ENCODE measurements at places on chromosomes 16 and 17.

DNA sequence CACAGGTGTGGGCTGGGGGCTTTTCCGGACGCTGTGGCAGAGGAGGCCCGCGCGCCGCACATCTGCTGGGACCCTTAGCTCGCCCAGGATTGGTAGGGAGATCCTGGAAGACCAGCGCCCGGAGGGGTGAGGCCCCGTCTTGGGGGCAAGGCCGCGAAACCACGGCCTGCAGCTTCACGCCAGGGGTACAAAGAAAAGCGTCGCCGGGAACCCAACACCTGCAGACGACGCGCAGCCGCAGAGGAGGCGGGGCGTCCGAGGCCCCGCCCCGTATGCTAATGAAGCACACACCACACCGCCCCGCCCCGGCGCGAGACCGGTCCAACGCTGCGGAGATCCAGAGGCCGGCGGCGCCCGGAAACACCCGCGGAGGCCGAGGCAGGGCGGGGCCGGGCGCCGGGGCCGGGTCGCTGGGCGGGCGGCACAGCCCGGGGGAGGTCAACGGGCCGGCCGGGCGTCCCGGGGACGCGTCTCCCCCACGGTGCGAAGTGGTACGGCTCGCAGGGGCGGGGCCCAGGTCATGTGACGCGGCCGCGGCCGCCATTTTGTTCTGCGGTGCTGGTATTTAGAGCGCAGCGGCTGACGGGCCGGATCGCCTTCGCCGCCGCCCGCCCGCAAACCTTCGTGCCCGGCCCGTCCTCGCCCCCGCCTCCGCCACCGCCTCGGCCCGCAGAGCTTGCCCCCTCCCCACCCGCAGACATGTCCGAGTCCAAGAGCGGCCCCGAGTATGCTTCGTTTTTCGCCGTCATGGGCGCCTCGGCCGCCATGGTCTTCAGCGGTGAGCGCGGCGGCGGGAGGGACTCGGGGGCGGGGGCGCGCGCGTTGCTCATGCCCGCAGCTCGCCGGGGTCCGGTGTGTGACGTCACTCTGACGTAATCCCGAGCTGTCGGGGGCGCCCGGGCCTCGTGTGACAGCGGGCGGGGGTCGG is at the start of gene ATP6V0C:
Gene ATP6V0C, plus strand, starts transcription at position 548 of the 928 bp plus-strand sequence. Its CDS starts 152 bp downstream, at position 700.
- peak; percentile 74 for DNase-seq

- DNase-seq, result no peak
Observed at GRCh38 chr17:9802697-9803096, 11.3 kb upstream of the DHRS7C start.

GRCh38 chr16:89984216-89984615 is 35.0 kb downstream of the DBNDD1 start:
- DNase-seq, result no peak

- DNase-seq, result no peak
Observed at GRCh38 chr17:75854101-75854748, 910 bp downstream of the WBP2 start.

GRCh38 chr16:1807626-1808025 is 14.1 kb upstream of the IGFALS start:
- no peak for DNase-seq

- DNase-seq, result no peak
Observed at GRCh38 chr17:41583137-41584127, 3.3 kb downstream of the KRT14 start.
